ACHN (cell line): ENCODE measurements at places on chromosomes 12 and 14.

DNA sequence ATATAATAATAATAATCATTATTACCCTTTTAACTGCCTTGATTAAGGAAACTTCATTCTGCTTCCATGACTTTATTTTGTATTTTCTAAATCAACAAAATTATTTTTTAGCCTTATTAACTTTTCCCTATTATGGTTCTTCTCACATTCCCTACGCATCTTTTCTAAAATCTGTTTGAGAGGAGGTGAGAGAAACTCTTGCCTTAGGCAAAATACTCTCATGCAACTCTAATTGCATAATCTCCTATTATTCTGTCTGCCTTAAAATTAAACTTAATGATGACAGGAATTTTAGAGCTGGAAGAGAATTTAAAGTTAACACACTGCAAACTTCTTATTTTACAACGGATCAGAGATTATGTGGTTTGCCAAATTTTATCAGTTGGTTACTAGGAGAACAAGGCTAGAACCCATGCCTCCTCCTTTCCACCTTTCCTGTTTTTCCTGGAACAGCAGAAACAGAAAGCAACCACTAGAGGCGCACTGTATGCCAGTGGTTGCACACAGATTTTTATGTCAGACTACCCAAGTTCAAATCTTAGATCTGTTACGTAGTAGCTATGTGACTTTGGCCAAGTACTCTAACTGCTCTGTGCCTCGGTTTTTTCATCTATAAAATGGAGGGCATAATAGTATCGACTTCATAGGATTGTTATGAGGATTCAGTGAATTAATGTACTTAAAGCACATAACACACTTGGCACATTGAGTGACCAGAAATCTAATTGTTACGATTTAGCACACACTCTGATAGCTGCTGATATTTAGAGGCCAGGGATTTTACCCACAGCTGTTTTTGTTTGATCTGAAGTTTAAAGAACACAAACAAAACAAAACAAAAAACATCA lies 4.3 kb upstream of the BRMS1L start:
- peak; percentile 49 for DNase-seq

DNA sequence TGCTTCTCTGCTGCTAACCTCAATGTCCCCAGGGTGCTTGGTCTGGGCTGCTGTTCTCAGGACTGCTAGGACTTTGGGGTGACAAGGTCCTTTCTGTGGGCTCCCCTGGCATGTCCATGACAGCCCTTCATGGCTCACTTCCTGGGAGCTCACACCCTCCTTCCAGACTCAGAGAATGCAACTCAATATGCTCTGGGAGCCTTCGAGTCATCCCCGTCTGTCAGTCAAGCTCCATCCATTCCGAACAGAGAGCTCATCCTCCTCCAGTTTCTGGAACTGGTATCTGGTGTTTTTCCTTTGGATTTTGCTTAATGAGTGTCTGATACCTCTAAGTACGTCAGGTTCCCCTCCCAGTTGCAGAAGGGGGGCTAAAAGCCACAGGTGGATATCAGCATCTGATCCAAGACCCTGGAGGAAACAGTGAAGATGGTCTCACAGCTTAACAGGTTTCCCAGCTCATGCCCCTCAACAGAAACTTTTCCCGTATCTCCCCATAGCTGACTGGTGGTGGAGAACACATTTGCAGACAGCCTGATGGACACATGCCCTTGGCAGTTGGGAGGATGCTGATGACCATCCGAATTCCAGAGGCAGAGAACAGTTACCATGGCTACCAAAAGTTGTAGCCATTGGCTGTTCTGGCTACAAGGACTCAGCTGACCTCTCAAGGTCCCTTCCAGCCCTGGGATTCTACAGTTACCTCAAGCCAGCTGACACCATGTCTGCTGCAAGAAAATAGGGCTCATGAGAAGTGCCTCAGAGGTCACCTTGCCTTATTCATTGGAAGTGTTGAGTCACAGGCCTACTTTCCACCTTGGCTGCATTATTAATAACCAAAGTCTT lies 9.5 kb upstream of the RAB35 start:
- no peak for DNase-seq

- DNase-seq: no peak
Observed at GRCh38 chr12:75720812-75721641, 209.6 kb upstream of the KRR1 start.

DNA sequence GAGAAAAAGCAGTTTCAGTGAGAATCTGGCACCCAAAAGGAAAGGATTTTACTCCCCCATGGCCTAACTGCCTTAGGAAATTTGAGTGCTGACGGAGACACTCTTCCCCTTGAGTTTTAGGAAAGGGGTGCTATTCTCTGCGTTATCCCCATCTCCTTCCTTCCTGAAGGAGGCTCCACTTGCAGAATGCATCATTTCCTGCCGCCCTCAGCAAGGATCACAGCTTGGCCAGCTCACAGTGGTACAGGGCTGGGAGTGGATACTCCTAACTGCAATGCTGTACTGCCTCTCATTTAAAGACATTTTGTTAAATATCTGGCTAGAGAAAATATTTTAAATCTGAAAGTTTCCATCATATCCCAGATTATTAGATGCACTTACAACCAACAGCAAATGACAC lies 33.0 kb downstream of the RDH12 start:
- DNase-seq: no peak

DNA sequence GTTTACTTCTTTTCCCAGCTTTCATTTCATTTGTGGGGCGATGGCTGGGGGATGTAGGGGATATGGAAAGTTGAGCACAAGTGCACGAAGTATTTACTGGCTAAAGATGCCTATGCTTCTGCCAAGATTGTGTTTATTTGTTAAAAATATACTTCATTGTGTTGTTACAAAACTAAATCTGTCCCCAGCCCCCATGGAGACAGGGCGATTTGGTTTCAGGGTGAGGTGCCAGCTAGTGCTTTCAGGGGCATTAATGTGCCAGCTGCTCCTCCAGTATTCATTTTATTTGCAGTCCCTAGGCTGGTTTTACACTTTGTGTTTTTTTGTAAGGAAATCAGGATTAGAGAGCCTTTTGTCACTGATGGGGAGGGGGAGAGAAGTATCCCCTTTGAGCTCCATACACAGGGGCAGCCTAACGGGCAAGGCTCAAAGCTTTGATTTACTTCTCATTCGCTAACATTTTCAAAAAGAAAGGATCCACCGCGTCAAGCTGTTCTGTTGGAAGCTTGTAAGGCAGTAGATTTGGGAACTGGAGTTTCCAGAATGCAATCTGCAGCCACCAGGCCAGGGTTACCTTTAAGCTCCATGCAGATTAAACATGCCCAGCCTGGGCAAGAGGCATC lies 198.7 kb upstream of the PLEKHG7 start:
- no peak for DNase-seq

DNA sequence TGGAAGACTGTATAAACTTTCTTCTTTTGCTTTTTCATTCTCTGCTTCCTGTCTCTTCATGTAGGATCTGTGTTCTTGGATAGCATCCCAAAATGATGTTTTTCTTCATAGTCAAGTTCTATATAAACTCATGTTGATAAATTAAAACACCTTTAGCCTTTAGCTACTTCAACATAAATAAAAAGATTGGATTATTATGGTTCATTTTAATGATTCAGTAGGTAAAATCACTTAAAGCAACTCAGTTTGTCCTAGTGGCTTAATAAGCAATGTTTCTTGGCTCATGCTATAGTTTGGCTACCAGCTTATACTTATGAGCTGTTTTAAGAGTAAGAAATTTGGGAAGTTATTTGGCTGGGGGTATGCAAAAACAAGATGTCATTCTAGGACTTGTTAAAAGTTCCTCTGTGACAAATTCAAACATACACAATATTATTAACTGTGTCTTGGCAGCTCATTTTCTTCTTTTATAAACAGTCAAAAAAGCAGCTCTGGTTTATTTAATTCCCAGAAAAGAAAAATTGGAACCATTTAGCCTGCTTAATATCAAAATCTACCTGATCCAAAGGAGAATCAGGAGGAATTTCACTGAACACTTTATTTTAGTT lies 111.4 kb downstream of the TMTC3 start:
- no peak for DNase-seq

DNA sequence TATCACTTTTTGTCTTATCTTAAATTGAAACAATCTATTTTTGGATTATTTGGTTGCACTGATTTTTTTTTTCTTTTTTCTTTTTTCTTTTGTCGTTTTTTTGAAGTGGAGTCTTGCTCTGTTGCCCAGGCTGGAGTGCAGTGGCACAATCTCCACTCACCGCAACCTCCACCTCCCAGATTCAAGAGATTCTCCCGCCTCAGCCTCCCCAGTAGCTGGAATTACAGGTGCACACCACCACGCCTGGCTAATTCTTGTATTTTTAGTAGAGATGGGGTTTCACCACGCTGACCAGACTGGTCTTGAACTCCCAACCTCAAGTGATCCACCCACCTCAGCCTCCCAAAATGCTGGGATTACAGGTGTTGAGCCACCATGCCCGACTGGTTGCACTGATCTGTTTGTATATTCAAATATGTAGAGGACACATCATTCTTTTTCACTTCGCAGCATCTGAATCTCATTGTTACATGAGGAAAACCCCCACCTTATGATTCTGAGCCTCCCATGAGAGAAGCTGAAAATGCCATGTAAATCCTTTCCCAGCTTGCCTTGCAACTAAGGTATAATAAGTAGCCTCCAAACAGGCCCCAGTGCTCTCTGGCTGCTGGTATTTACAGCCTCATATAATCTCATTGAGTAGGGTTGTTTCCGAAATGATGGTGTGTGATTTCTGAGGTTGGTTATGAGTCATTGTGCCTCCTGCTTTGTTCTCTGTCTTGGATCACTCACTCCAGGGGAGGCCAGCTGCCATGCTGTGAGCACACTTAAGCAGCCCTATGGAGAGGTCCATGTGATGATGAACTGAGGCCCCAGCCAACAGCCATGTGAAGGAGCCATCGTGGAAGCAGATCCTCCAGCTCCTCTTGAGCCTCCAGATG lies 5.2 kb upstream of the HSP90B1 start:
- peak; percentile 81 for DNase-seq

DNA sequence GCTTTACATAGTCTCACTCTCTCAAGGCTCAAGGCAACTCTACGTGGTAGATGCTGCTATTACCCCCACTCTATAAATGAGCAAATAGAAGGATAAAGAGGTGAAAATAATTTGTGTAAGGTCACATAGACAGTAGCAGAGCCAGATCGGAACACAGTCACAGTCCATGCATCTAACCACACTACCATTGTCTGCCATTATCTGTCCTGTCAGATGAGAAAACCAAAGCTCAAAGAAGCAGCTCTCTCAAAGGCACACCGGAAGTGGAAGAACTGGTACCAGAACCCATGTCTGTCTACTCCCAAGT lies 134.4 kb upstream of the NUDT4 start:
- DNase-seq: no peak

DNA sequence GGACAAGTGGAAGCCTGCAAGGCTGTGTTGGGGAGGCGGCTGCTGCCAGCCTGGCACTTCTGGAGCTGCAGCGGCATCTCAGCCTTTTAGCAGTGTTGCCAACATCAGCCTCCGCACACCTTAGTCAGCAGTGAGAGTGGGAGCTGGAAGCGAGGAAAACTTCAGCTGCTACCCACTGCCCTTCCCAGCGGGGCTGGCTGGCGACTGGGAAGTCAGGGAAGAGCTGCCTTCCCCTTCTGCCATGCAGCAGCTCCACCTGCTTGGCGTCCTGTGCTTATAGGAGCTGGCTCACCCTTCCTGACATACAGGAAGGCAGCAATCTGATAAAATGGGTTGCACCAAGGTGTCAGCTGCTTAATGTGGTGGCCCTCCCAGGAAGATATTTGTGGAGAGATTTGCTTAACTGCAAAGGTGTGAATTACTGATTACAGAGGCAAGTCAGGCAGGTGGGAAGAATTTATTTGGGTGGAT lies 15.4 kb upstream of the PLEKHG3 start:
- no peak for DNase-seq

DNA sequence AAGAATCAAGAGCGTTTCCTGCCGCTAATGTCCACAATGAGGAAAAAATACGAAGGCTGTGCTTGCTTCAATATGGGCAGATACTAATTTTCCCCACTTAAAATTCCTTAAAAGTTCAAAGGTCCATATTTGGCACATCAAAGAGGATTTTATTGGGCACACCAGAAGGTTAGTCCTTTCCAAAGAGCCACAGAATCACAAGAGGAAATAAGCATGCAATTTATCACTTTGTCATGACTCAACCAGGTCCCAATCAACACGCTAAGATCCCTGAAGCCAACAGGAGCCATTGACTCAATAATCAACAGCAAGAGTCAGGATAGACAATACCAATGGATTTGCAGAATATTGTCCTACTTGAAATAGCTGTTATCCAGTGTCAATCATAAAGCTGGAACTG lies 80.6 kb downstream of the MAP1LC3B2 start:
- DNase-seq: no peak

DNA sequence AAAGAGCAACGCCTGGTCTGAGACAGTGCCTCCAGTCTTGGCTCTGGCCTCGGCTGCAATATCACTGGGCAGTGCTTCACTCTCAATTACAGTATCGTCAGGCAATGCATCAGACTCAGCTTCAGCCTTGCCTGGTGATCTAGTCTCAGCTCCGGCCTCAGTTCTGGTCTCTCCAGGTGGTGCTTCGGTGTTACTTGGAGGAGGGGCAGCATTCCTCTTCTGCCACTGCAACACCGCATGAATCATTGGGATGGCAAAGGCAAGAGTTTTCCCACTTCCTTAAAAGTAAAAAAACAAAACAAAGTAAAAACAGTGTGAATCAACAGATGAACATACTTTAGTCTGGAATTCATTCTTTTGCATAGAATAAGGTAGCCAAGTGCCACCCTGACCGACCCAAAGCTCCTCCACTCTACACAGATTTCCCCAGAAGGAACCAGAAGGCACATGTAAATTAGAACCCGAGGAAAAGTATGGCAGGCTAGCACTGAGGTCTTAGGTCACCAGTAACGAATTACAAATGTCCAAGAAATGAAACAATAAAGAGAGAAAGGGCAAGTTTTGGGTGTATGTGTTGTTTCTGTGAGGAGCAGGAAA lies 18.6 kb downstream of the DDX24 start:
- peak; percentile 31 for DNase-seq

- DNase-seq: no peak
Observed at GRCh38 chr14:94104731-94105130, 5.8 kb upstream of the IFI27 start.

GRCh38 chr12:95424271-95424994 lies 49.5 kb upstream of the METAP2 start:
- DNase-seq: no peak

- no peak for DNase-seq
Observed at GRCh38 chr12:57226588-57227314, 2.8 kb upstream of the SHMT2 start.

DNA sequence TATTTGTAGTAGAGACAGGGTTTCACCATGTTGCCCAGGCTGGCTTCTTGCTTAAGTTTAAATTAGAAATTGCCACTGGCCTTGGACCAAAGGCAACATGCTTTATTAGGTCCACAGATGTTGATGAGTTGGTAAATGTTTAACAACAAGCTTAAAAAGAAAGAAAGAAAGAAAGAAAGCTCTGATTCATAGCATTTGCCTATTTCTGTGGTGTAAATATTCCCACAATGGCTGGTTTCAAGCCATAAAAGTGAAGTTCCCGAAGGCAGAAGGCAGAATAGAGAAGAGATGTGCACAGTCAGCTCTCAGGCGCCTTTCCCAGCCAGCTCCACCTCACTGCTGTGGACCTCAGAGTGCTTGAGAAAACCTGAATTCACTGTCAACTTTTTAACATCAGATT lies 26.4 kb downstream of the KCNK13 start:
- no peak for DNase-seq

GRCh38 chr12:113274848-113275247 lies 53.6 kb downstream of the TPCN1 start:
- DNase-seq: no peak
